ENCODE measurements at places on chromosomes 16 and 17. TPM values are rescaled to one million over a fixed set of nuclear protein-coding genes. Genes with fewer than 3 reads are reported as not detected.

The NTN3 gene
- not detected for total RNA-seq

DNA sequence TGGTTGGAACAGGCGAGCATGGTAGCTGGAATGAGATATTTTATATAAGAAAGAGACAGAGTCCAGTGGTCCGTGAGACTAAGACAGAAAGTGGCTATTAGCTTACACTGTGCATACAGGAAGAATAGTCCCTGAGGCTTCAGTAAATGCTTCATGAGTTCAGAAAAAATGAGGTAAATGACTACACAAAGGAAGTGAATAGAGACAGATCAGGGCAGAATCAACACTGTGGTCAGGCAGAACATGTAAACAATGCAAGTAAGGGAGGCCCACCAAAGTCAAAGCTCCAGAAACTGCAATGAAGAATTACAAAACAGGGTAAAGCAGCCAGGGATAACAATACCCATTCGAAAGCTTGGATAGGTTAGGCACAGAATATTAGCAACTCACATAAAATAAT is 4.8 kb downstream of the ABCA10 start:
- DNase-seq: no peak

The ERBB2 gene
- 5.2 TPM for total RNA-seq

The HEXIM1 gene
- total RNA-seq: 22.6 TPM

The ENKD1 gene
- 8.4 TPM for total RNA-seq

GRCh38 chr17:76986365-76986764 is 118.2 kb downstream of the MGAT5B start:
- DNase-seq: no peak

- no peak for DNase-seq
These were observed 36.0 kb upstream of the SREBF1 start for GRCh38 chr17:17872547-17873345.

Measured in activated CD8-positive, alpha-beta T cell treated with anti-CD3 and anti-CD28 coated beads for 36 hours (primary cell).